ENCODE measurements at places on chromosomes 7 and 10. TPM values are rescaled to one million over a fixed set of nuclear protein-coding genes. Genes with fewer than 3 reads are reported as not detected.
A peak's percentile ranks its signal among the peaks of the same experiment; 100 is the strongest.

- no peak overlapping the region for H3K27ac ChIP-seq
- H3K36me3 ChIP-seq, result no peaks in the 10 kb centered on the region
- H3K27me3 ChIP-seq, result no peaks in the 10 kb centered on the region
- H3K4me1 ChIP-seq, result peaks cover 8% of the 10 kb centered on the region
- DNase-seq, result peak; percentile 63
Measured at GRCh38 chr7:128022631-128023532, 8.4 kb downstream of the LRRC4 start.

- no peak overlapping the region for H3K4me3 ChIP-seq
- H3K27ac ChIP-seq, result no peak overlapping the region
- no peaks in the 10 kb centered on the region for H3K36me3 ChIP-seq
- H3K4me1 ChIP-seq, result no peaks in the 10 kb centered on the region
- DNase-seq, result peak; percentile 45
Measured at GRCh38 chr10:29430101-29430500, 141.2 kb downstream of the LYZL1 start.

FGFBP3 gene
- total RNA-seq, result 2.7 TPM

- H3K27me3 ChIP-seq, result no peaks in the 10 kb centered on the region
- H3K4me3 ChIP-seq, result no peak overlapping the region
- H3K27ac ChIP-seq, result no peak overlapping the region
- DNase-seq, result peak; percentile 10
- no peaks in the 10 kb centered on the region for H3K4me1 ChIP-seq
Measured at GRCh38 chr7:9603291-9603690, 1169.9 kb downstream of the NXPH1 start.

ZNF488 gene
- 0.09 TPM for total RNA-seq

NODAL gene
- not detected for total RNA-seq

GRCh38 chr7:79403451-79403850, 50.0 kb downstream of the MAGI2 start:
- no peak for DNase-seq
- H3K27ac ChIP-seq, result no peak overlapping the region
- H3K36me3 ChIP-seq, result no peaks in the 10 kb centered on the region
- H3K4me1 ChIP-seq, result no peaks in the 10 kb centered on the region

ZMYND11 gene
- total RNA-seq, result 80.7 TPM

- no peaks in the 10 kb centered on the region for H3K27me3 ChIP-seq
- H3K36me3 ChIP-seq, result no peaks in the 10 kb centered on the region
- no peak for DNase-seq
- no peak overlapping the region for H3K27ac ChIP-seq
- H3K4me3 ChIP-seq, result no peak overlapping the region
Measured at GRCh38 chr10:133349160-133349568, 2.0 kb downstream of the PRAP1 start.

DNA sequence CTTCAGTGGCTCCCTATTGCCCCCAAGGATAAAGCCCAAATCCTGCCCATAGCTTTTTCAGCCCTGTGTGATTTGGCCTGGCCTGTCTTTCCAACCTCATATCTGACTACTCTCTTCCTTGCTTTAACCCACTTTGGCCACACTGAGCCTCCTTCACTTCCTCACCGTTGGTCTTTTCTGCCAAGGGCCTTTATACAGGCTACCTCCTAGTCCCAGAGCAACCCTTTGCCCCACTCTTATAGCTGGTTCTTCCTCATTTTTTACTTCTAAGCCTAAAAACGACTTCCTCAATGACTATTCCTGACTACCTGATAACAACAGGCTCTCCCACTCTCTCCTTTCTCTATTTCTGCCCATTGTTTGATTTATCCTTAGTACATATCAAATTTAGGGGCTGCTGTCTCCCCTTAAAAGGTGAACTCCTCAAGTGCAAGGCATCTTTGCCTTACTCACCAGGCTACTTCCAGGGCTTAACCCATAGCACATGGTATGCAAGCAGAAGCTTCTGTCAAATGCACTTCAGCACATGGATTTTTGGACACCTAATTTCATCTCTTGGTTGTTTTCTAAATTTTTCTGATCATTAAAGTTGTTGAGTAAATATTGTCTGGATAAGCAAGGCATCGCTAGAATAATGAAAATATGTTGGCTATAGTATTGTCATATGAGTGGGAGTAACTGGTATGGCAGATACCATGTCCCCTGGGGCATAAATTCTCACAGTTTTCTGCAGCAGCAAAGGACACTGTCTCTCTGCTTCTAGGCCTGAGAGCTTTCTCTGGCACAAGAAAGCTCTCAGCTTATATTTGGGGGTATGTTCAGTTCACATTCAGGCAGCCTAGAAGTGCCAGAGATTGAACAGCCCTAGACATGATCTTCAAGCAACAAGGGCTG, 201.5 kb upstream of the GPR26 start:
- H3K36me3 ChIP-seq, result no peaks in the 10 kb centered on the region
- H3K4me1 ChIP-seq, result no peaks in the 10 kb centered on the region
- no peaks in the 10 kb centered on the region for H3K27me3 ChIP-seq
- H3K4me3 ChIP-seq, result no peak overlapping the region
- no peak overlapping the region for H3K27ac ChIP-seq

- no peak overlapping the region for H3K27ac ChIP-seq
- DNase-seq, result no peak
- H3K27me3 ChIP-seq, result no peaks in the 10 kb centered on the region
Measured at GRCh38 chr7:144725070-144725469, 110.8 kb downstream of the TPK1 start.

NPTX2 gene
- total RNA-seq, result 2.0 TPM
